Activated CD8-positive, alpha-beta T cell treated with anti-CD3 and anti-CD28 coated beads, Interleukin-2, amount 10 ng/mL, durations not matched to agents 7 days and 5 days (primary cell): ENCODE measurements at places on chromosomes 1 and 21. TPM values are rescaled to one million over a fixed set of nuclear protein-coding genes. Genes with fewer than 3 reads are reported as not detected.
A peak's percentile ranks its signal among the peaks of the same experiment; 100 is the strongest.

DNA sequence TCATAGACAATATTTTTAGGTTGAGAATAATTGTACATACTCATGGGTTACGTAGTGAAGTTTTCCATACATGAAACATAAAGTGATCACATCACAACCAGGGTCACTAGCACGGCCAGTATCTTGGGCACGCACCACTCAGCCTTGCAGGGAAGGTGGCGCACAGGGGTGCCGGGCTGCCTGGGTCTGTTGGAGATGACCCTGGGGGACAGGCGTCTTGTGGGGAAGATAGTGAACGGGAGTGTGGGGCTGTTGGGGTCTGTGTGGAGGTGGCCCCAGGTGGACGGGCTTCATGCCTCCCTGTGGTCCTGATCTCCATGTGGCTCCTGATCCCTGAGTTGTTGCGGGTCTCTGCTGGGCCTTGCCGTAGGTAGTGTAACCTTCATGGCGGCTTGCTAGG, 38.3 kb upstream of the PRSS38 start:
- no peak overlapping the region for H3K4me3 ChIP-seq
- peaks cover 19% of the 10 kb centered on the region for H3K36me3 ChIP-seq
- no peak overlapping the region for H3K27ac ChIP-seq
- peaks cover 33% of the 10 kb centered on the region for H3K4me1 ChIP-seq
- DNase-seq: no peak

Gene HORMAD1
- not detected for total RNA-seq

Gene NUP210L
- 0.08 TPM for total RNA-seq

- no peak overlapping the region for H3K4me3 ChIP-seq
- H3K4me1 ChIP-seq: no peaks in the 10 kb centered on the region
- no peak for DNase-seq
- no peaks in the 10 kb centered on the region for H3K36me3 ChIP-seq
These were observed 81.9 kb downstream of the SPATA17 start for GRCh38 chr1:217712925-217713597.

Gene APOBEC4
- not detected for total RNA-seq

- no peaks in the 10 kb centered on the region for H3K4me1 ChIP-seq
- DNase-seq: no peak
- H3K27ac ChIP-seq: no peak overlapping the region
- peaks cover 56% of the 10 kb centered on the region for H3K36me3 ChIP-seq
These were observed 71.8 kb downstream of the CLSTN1 start for GRCh38 chr1:9751971-9752370.

DNA sequence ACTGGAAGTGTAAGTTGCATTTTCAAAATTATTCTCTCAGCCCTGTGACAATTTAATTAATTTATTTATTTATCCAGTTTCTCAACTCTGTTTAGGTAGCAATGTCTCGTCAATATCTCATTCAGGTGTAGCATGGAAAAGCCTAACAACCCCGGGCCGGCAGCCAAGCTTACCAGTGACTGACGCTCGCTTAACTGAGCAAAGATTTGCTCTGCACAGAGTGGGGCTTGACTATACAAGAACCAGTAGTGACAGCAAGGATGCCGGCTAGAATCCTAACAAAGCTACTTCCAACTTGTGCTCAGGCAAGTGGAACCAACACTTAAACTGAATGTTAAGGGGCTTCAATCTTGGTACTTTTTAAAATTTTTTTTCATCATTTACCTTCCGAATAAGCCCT, 80.9 kb upstream of the ESRRG start:
- H3K27ac ChIP-seq: no peak overlapping the region
- DNase-seq: no peak
- H3K4me3 ChIP-seq: no peak overlapping the region
- no peaks in the 10 kb centered on the region for H3K36me3 ChIP-seq
- H3K27me3 ChIP-seq: no peaks in the 10 kb centered on the region

GRCh38 chr21:38661197-38661871, 144.4 kb upstream of the ETS2 start:
- H3K4me1 ChIP-seq: peaks cover 11% of the 10 kb centered on the region
- no peaks in the 10 kb centered on the region for H3K36me3 ChIP-seq
- H3K27me3 ChIP-seq: peaks cover 56% of the 10 kb centered on the region
- no peak for DNase-seq
- no peak overlapping the region for H3K27ac ChIP-seq
- H3K4me3 ChIP-seq: peak overlapping the region; percentile 55

Gene LRRIQ3
- 0.37 TPM for total RNA-seq

GRCh38 chr1:53851571-53852285, 13.6 kb upstream of the NDC1 start:
- H3K27ac ChIP-seq: no peak overlapping the region
- H3K27me3 ChIP-seq: no peaks in the 10 kb centered on the region
- no peaks in the 10 kb centered on the region for H3K4me1 ChIP-seq

GRCh38 chr1:67683766-67684525, 1.1 kb upstream of the GADD45A start:
- DNase-seq: no peak
- H3K4me3 ChIP-seq: peak overlapping the region; percentile 95
- peaks cover 34% of the 10 kb centered on the region for H3K4me1 ChIP-seq
- H3K27ac ChIP-seq: peak overlapping the region; percentile 28
- H3K36me3 ChIP-seq: peaks cover 23% of the 10 kb centered on the region

DNA sequence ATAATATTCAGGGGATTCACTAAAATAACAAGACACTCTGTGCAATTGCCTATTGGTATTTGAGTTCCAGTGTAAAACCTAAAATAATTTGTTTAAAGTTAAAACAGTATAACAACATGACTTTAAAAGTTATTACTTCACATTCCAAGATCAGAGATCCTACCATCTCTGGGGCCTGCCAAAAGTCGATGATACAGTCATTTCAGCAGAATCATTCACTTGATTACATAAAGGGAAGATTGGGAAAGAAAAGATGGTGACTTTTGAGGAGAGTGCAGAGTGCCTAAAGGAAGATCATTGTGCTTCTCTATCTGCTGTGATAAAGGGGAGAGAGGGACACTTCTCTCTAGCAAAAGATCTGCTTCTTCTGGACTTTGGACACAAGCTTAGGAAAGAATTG, 784.4 kb upstream of the ADGRL4 start:
- H3K27me3 ChIP-seq: no peaks in the 10 kb centered on the region
- DNase-seq: no peak
- no peaks in the 10 kb centered on the region for H3K36me3 ChIP-seq
- no peak overlapping the region for H3K4me3 ChIP-seq

DNA sequence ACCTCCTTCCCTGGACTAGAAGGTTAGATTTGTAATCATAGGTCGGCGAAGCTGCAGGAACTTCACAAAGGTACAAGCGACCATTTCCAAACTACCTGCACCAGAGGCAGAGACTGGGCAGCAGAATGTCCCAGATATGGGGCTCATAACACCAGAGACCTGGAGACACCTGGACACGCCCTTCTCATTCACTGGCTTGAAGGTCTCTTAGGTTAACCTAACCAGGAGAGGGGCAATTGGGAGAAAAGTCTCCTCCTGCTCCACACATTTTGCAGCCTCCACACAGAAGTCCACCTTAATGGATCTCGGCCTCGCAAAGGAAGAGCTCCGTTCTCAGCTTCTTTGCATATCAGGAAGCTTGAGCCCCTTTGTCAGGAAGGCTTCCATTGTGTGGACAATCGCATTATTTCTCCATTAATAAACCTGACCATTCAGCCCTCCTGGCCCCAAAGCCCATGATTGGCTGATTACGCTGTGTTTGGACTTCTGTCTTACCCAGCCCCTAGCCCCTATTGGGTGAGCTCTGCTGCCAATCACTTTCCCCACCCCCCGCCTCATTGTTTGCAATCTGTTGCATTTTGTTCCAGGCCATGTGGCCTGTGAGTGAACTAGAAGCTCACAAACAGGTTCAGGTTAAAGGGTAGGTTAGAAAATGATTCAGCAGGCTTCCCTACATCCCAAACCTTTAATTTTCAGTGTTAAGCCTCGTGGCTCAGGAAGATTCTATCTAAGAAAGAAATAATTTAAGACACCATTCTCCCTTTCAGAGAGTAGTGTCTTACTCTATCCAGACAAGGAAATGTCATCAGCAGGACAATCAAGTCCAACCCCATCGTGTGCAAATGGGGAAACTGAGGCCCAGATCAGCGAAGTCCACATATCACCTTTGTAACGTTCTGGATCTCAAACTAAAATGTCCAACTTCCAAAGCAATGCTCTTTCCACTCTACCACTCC, 2.8 kb downstream of the MYCL start:
- H3K4me1 ChIP-seq: peaks cover 6% of the 10 kb centered on the region
- H3K36me3 ChIP-seq: no peaks in the 10 kb centered on the region
- H3K27ac ChIP-seq: no peak overlapping the region
- H3K27me3 ChIP-seq: peaks cover 67% of the 10 kb centered on the region
- no peak overlapping the region for H3K4me3 ChIP-seq

- H3K27ac ChIP-seq: no peak overlapping the region
- H3K27me3 ChIP-seq: peaks cover 3% of the 10 kb centered on the region
- DNase-seq: no peak
- H3K4me3 ChIP-seq: no peak overlapping the region
- H3K36me3 ChIP-seq: no peaks in the 10 kb centered on the region
- H3K4me1 ChIP-seq: no peaks in the 10 kb centered on the region
These were observed 40.5 kb downstream of the PLPPR5 start for GRCh38 chr1:98964198-98964597.

DNA sequence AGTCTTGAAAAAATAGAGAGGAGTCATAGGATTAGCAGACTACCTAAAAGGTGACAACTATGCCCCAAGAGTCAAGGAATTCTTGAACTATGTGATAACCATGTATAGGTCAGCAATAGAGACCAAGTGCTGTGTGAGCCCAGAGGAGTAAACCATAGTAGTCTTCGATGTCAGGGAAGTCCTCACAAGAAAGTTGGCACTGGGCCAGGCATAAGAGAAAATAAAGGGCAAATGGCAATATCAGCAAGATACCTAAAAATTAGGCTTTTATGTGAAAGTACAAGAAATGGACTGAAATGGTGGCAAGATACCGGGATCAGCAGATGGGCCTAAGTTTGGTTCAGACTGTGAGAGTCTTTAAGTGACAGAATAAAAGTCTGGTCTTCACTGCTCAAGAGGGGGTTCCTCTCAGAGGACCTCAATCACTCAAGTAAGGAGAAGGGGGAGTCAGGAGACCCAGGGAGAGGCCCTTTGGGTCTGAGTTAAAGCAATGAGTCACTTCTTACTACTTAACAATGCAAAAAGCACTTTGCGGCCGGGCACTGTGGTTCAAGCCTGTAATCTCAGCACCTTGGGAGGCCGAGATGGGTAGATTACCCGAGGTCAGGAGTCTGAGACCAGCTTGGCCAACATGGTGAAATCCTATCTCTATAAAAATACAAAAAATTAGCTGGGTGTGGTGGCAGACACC, 95.0 kb downstream of the TEX35 start:
- H3K4me1 ChIP-seq: no peaks in the 10 kb centered on the region
- DNase-seq: no peak
- no peak overlapping the region for H3K4me3 ChIP-seq
- H3K36me3 ChIP-seq: no peaks in the 10 kb centered on the region
- H3K27me3 ChIP-seq: no peaks in the 10 kb centered on the region

Gene ZNF281
- 14.3 TPM for total RNA-seq

- peaks cover 7% of the 10 kb centered on the region for H3K27me3 ChIP-seq
- H3K27ac ChIP-seq: no peak overlapping the region
- H3K36me3 ChIP-seq: no peaks in the 10 kb centered on the region
- H3K4me1 ChIP-seq: no peaks in the 10 kb centered on the region
These were observed 206.3 kb upstream of the NR5A2 start for GRCh38 chr1:199821029-199821779.

DNA sequence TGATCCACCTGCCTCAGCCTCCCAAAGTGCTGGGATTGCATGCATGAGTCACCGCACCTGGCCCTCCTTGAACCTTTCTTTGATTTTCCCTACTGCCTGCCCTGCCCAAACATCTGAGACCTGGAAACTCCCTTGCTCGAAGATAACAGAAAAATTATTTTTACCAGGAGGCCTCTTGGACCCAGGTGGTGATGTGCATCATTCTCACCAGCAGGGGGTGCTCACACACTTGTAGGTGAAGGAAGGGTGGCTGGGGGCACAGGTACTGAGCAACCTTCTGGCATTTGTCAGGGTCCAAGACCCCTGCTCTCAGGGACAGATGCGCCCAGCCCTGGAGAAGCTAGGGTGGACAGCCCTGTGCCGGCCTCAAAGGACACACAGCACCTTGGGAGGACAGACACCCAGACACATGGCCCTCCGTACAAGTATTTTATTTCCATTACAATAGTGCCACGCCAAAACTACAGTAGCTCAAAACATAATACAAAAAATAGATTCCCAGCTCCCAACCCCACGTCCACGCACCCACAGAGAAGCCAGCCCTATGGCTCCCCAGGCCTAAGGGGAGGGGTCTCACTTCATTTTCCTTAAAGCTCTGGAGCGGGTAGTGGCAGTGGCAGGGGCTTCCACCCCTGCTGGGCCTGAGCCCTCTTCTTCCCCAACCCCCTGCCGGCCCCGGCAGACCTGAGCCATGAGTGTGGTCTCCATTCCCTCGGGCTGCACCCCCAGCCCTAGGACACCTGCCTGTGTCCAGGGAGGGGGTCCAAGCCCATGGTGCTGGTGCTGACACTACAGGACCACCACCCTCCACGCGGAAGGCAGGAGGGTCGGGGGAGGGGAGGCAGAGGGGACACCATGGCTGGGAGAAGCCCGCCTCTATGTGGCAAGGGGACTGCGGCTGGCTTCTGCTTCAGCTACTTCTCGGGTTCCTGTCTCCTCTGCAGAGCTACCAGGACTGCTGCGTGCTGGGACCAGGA, 40.4 kb upstream of the EIF4G3 start:
- H3K36me3 ChIP-seq: peaks cover 16% of the 10 kb centered on the region
- DNase-seq: peak; percentile 81
- no peaks in the 10 kb centered on the region for H3K27me3 ChIP-seq
- no peak overlapping the region for H3K27ac ChIP-seq
- no peak overlapping the region for H3K4me3 ChIP-seq

- H3K36me3 ChIP-seq: no peaks in the 10 kb centered on the region
- H3K4me1 ChIP-seq: no peaks in the 10 kb centered on the region
- H3K27me3 ChIP-seq: peaks cover 4% of the 10 kb centered on the region
- DNase-seq: no peak
- H3K27ac ChIP-seq: no peak overlapping the region
These were observed 17.9 kb upstream of the SDE2 start for GRCh38 chr1:226017070-226017469.

DNA sequence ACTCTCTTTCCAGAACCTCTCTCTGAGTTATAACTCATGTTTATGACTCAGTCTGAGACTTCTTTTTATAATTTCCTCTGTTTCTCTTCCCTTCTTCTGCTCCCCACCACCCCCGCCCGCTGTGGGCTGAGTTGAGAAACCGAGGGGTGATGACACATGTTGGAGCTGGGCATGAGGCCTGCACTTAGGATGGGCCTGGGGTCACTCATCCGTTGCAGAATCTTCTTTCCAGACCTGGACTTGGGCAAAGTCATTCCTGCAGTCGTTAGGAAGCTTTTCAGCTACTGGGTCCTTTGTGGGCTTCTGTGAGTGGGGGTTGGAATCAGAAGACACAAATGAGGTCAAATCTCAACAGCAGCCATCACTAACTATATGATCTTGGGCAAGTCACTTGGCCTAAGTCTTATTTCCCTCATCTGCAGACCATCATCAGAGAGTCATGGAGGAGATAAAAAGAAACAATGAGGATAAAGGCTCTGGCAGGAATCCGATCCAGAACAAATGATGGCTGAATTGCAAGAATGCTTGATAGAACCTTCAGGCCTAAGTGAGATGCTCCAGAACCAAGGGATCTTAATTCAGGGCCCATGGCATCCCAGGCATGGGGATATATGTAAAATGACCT, 53.4 kb downstream of the RPS6KA1 start:
- H3K36me3 ChIP-seq: no peaks in the 10 kb centered on the region
- peak; percentile 40 for DNase-seq
- peaks cover 28% of the 10 kb centered on the region for H3K4me1 ChIP-seq

- no peaks in the 10 kb centered on the region for H3K36me3 ChIP-seq
- no peaks in the 10 kb centered on the region for H3K4me1 ChIP-seq
- no peaks in the 10 kb centered on the region for H3K27me3 ChIP-seq
- no peak overlapping the region for H3K27ac ChIP-seq
These were observed 25.5 kb downstream of the TNR start for GRCh38 chr1:175717610-175718540.
